ENCODE measurements at places on chromosomes 6 and 20.

- no peak for DNase-seq
Measured at GRCh38 chr6:100255701-100256100, 209.0 kb downstream of the SIM1 start.

DNA sequence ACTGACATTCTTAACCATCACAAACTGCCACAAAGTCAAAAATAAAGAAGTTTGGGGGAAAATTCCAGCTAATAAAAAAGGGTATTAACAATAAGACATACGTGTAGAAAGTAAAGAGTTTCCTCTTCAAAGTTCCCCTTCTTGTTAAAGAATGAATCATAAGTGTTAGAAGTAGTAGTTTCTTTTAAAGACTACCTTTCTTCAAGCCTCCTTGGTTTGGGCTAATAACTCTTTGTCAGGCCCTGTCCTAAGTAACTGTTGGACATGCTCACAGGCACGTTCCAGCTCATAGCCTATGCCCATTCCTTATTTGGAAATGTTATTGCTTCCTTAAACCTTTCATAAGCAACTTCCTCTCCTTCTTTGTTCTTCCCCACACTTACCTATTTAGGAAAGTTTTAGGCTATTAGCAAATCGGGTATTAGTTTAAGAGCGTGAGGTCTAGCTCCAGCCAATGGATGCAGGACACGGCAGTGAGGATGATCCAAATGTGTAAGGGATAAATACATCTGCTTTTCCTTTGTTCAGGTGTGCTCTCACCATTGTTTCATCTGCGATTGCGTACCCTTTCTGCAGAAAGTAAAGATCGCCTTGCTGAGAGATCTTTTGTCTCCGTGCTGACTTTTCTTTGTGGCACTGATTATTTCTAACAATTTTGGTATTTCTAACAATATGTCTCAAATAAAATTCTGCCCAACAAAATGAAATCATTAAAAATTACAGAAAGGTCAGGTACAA lies 64.9 kb downstream of the CHD6 start:
- DNase-seq, result no peak

GRCh38 chr6:154039231-154039842 lies at the start of gene OPRM1:
Gene OPRM1 (plus strand): TSS chr6:154039240. CDS start chr6:154039545, 305 bp downstream.
- DNase-seq, result peak; percentile 95

DNA sequence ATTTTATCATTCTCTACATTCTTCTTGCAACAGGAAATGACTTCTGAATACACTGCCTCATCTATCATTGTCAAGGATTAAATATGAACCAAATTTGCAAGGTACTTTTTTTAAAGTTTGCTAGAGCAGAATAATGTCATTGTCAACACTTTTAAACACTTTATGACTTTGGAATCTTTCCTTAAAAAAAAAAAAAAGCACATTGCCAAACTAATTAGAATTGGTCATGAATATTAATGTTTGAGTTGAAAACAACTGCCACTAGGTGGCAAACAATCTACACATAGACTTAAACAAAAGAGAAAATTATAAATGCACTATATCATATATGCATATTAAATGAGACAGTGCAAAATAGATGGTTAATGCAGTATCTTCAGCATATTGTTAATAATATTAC lies 32.5 kb upstream of the TMEM244 start:
- no peak for DNase-seq

DNA sequence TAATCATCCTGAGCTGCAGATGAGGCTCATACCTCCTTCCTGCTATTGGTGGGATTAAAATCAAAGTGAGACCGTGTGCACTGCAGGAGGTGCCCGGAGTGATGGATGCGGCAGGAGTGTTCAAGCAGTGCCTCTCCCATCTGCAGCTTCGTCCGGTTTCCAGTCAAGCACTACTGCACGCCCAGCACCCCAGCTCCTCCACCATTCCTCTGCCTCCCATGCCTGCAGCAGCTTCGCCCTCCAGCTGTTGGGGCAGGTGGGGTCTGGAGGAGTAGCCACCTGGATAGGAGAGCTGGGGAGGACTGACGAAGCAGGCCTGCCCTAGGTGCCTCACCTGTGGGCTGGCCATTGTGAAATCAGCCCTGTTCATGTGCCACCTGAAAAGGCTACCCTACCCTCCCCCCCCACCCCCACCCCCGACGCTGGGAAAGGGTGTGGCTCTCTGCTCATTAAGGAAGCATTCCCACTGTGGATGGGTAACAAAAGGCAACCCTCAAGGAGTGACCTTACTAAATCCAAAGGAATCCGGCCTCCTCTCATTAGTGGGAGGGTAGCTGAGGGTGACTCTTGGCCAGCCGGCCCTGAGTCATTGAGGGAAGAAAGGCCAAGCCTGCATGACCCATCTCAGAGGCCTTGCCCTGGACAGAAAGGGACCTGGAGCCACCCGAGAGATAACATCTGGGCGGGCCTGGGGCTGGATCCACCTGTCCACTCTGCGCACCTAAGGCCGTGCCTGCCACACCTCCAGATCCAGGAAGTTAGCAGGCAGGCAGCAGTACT lies 115.9 kb upstream of the ARMC2 start:
- no peak for DNase-seq

DNA sequence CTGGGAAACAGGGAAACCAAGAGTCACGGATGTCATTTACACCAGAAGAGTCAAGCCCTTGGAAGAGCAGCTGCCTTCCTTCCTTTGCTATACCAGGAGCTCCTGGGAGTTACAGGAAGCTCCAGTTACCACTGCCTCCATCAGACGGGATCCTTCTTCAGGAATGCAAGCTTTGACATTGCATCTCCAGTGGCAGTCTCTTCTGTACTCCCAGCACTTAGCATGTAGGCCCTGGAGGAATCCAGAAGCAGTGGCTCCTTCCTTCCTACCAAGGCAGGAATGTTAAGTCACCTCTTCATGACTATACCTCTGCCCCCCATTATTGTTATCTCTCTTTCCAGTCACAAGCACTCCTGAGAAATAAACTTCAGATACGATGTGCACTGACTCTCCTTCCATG lies 836.0 kb downstream of the MAFB start:
- no peak for DNase-seq

GRCh38 chr20:25571240-25571639 lies 14.1 kb downstream of the NINL start:
- no peak for DNase-seq

GRCh38 chr20:48826069-48826468 lies 1.7 kb downstream of the PREX1 start:
- peak; percentile 15 for DNase-seq

DNA sequence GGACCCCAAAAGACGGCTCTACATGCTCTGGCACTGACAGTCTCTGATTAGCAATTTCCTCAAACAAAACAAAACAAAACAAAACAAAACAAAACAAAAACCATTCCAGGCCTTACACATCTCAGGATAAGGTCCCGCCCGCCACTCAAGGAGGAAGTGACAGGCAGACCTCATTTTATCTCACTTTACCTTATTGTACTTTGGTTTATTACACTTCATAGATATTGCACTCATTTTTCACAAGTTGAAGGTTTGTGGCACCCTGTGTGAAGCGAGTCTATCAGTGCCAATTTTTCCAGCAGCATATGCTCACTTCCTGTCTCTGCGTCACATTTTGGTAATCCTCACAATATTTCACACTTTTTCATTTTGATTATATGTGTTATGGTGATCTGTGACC lies 15.2 kb downstream of the ZBP1 start:
- DNase-seq, result no peak

DNA sequence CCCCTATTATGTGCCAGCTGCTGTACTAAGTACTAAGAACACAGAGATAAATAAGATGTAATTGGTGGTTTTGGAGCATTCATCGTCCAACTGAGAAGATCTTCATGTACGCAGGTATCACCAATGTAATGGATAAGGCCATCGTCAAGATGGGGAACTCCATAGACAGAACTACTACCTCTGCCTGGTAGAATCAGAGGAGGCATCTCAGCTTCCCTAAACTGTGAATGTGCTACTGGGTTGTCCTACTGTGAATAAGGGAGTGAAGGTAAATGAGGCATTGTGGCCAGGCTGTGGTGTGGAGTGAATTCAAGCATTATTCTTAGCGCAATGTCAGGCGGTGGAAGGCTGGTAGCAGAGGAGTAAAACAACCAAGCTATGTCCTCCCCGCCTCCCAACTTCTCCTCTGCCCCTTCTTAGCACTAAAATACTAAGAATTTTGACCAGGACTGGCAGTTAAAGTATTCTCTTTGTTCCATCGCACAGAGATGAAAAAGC lies 68.2 kb downstream of the TBC1D7 start:
- no peak for DNase-seq

DNA sequence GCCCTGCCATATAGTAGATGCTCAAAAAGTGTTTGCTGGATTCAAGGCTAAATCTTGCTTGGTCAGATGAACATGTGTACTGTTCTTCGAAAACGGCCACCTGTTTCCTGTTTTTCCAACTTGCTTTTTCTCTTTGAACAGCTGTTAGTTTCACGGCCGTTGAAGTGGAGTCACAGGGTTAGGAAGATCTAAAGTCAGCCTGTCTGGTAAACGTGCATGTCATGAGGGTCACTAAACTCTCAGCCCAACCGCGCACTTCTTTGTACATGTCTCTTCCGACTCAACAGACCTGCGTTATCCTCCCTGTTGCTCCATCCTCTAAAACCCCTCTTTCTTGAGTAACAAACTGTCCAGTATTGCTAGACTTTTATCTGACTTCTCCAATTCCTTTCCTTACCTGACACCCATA lies 93.2 kb upstream of the MAN1A1 start:
- DNase-seq, result no peak

GRCh38 chr20:21175433-21175832 lies 49.6 kb downstream of the KIZ start:
- DNase-seq, result no peak

Data from H1 (cell line).